Stimulated activated CD4-positive, alpha-beta T cell treated with anti-CD3 and anti-CD28 coated beads, TNF-alpha, amount 100 ng/mL, for 1 hour (primary cell): ENCODE measurements at places on chromosomes 5 and 9.

GRCh38 chr5:108654051-108654450 is 93.6 kb upstream of the FER start:
- no peak for DNase-seq

DNA sequence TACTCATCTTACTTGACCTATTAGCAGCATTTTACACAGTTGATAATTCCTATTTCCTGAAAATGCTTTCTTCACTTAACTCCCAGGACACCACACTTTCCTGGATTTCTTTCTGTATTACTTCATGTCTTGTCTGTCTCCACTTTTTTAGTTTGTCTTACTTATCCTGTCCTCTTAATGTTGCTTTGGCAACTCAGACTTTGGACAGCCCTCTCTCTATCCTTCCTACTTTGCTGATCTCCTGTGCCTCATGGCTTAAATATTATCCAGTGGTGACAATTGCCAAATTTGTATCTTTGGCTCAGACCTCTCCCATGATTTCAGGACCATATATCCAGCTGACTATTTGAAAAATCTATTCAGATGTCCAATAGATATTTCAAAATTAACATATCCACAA is 39.8 kb upstream of the NUDT12 start:
- no peak for DNase-seq

DNA sequence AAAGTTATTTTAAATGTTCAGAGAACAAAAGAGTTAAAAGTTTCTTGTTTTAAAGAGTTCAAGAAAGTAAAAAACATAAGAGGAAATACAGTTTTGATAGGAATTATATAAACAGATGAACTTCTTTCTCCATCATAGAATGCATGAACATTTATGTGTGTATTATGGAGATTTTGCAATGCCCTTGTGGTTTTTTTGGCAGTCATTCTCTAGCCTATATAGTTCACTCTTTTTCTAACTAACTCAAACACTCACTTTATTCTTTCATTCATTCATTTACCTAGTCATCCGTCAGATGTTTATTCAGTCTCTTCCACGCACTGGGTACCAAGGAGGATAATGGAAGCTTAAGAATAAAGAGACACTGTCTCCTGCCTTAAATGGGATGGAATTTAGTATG is 195.9 kb upstream of the VLDLR start:
- no peak for DNase-seq

GRCh38 chr9:100600521-100601079 is 22.7 kb downstream of the CAVIN4 start:
- no peak for DNase-seq

GRCh38 chr5:175657593-175658271 is at the start of gene HRH2:
Gene HRH2, plus strand, starts transcription at chr5:175658071. Its CDS starts 25,163 bp downstream, at chr5:175683234.
- DNase-seq = no peak
